ENCODE measurements at places on chromosomes 12 and 14.

- DNase-seq: no peak
Measured at GRCh38 chr14:68796418-68797101, 3.7 kb upstream of the ZFP36L1 start.

DNA sequence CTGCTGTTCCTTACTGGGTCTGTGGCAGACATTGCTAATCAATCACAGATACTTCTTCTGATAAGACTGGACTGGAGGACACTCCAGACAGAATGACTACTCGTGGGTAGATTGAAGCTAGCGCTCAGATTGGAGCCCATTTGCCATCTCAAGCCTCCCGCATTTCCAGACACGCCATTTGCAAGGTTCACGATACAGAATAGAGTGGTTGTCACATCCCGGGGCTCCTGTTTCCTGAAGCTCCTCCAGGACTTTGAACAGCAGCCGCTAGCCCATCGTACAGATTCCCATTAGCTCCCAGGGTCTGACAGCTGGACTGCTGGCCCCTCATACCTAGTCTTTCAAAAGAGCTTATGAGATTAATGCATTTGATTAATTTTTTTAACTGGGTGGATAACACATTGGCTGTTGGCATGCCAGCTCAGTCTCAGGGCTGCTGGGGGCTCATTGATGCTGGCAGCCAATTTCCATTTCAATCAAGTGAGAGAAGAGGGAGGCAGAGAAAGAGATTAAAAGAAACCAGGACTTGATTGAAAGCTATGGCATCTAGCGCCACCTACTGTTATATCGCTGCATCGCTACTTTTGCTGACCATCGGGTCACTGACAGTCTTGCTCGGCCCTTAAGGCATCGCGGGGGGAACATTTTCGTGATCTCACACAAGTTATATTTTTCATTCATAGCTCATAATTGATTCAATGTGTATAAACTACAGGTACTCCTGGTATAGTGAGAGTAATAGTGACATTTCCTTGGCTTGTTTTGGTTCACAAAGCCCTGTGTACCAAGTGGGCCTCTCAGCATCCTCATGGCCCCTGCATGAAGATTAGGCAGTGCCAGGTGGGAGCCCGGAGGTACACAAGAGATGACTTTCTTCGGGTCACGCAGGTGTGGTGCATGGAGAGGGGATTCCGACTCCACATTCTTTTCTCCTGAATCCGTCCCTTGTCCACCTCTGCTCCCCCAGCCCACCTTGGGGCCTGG lies 78.6 kb downstream of the CCDC60 start:
- DNase-seq: peak; percentile 22

DNA sequence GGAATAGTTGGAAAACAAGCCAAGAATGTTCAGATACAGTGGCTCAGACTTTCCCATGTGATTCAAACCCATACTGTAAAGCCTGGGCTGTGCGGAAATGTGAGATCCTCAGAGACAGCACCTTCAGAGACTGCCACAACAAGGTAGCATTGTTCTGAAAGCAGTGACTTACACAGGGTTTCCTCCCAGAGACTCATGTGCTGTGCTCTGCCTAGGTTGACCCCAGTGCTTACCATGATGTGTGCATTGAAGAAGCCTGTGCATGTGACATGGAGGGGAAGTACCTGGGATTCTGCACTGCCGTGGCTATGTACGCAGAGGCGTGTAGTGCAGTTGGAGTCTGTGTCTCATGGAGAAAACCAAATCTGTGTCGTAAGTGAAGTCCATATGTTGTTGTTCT lies 219.4 kb downstream of the LRRK2 start:
- no peak for DNase-seq

DNA sequence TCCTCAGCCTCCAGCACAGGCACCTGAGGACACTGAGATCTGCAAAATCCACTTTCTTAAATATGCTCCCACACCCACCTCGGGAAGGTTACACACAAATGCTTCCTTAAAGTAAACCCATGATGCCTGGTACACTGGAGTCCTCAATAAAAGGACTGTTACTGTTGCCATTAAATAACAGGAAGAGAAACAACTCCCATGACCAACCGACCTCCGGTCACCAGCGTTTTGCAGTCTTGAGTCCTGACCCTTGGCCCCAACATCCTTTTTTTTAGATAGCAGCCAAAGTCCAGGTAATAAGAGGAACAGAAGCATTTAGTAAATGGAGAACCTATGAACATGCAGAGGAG lies 42.4 kb downstream of the ITPK1 start:
- no peak for DNase-seq

- DNase-seq: no peak
Measured at GRCh38 chr12:10397296-10397695, 7.5 kb upstream of the KLRK1 start.

- DNase-seq: no peak
Measured at GRCh38 chr14:73776194-73776537, 62.0 kb upstream of the PNMA1 start.

DNA sequence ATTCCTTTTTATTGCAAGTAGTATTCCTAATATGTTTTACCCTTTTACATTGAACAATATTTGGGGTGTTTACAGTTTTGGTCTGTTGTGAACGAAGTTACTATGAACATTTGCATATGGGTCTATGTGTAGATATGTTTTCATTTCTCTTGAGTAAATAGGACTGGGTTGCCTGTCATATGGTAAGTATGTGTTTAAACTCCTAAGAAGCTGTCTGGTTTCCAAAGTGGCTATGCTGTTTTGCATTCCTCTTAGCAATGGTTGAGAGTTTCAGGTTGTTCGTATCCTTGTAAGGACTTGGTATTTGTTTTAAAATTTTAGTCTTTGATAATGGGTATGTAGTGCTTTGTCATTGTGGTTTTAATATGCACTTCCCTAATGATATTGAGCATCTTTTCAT lies 6.3 kb downstream of the METAP2 start:
- DNase-seq: no peak

DNA sequence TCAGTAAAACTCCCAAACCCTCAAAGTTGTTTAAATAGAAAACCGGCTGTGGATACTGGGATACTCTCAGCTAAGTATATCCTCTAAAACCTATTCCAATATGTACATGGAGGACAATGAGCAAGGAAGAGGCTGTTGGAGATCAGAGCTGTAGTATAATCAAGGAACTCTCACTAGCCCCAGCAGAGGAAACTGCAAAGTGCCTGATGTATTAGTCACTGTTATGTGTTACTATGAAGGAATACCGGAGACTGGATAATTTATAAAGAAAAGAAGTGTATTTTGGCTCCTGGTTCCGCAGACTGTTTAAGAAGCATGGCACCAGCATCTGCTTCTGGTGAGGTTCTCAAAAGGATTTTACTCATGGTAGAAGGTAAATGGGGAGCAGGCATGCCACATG lies 65.6 kb upstream of the RPL10L start:
- DNase-seq: no peak

GRCh38 chr12:21718403-21718802 lies 56.1 kb downstream of the KCNJ8 start:
- DNase-seq: no peak

DNA sequence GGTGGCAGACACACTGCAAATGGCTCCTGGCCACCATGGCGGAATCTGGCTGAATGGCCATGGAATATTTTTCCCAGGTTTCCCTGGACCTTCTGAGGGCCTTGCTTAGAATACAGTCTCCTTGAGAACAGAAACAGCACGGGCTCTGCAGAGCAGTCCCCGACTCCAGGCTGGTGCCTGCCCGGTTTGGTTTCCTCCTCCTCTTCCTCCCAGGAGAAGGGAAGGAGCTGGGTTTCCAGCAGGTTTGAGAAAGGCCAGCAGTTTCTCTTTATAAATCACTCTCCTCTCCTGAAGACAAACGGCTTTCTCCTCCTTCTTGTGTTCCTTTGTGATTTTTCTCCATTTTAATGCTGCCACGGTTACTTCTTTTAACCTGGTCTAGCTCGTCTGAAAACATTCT lies 106.8 kb upstream of the RFLNA start:
- DNase-seq: no peak

Measured in SK-N-MC (cell line).